ENCODE measurements at places on chromosomes 6 and 20.

- no peak overlapping the region for H3K4me3 ChIP-seq
- H3K27me3 ChIP-seq, result peaks cover 3% of the 10 kb centered on the region
- no peaks in the 10 kb centered on the region for H3K4me1 ChIP-seq
- H3K27ac ChIP-seq, result no peak overlapping the region
Observed at GRCh38 chr6:169839898-169840631, 88.6 kb downstream of the ERMARD start.

GRCh38 chr6:71258078-71258866 is 30.3 kb upstream of the OGFRL1 start:
- H3K27ac ChIP-seq, result no peak overlapping the region
- no peak overlapping the region for H3K4me3 ChIP-seq
- no peak for DNase-seq
- no peaks in the 10 kb centered on the region for H3K36me3 ChIP-seq
- H3K4me1 ChIP-seq, result peaks cover 2% of the 10 kb centered on the region

- no peaks in the 10 kb centered on the region for H3K27me3 ChIP-seq
- H3K4me3 ChIP-seq, result no peak overlapping the region
- H3K4me1 ChIP-seq, result peaks cover 6% of the 10 kb centered on the region
- no peaks in the 10 kb centered on the region for H3K36me3 ChIP-seq
- no peak for DNase-seq
Observed at GRCh38 chr6:117684749-117685148, 9.5 kb downstream of the NUS1 start.

DNA sequence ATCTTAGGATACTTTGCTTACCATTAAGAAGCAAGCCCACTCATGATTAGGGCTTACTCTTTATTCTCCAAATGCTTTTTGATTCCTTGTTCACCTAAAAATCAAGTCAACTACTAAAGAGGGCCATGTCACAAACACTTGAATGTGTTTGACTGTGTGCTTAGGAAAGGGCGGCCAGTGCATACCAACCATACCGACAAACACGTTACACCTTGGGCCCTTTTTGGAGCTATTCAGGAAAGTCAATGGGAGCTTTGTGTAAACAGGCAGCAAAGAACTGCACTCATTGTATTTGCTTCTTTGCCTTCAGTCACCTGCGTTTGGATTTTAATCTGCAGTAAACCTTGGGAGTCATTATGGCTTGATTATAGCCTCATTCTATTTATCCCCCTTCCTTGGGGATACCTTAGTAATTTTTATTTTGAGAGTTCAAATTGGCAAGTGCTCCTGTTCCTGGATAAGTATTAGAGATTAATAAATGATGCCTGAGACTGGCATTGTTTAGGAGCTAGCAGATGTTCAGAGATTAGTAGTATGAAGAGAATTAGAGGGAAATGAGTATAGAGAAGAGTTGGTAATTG is 102.6 kb upstream of the HDGFL1 start:
- peaks cover 2% of the 10 kb centered on the region for H3K4me1 ChIP-seq
- H3K36me3 ChIP-seq, result no peaks in the 10 kb centered on the region
- no peak overlapping the region for H3K27ac ChIP-seq
- no peak for DNase-seq

- H3K27ac ChIP-seq, result no peak overlapping the region
- peaks cover 16% of the 10 kb centered on the region for H3K27me3 ChIP-seq
- DNase-seq, result no peak
- H3K36me3 ChIP-seq, result no peaks in the 10 kb centered on the region
Observed at GRCh38 chr6:34486106-34486740, 20.3 kb downstream of the PACSIN1 start.

- H3K27ac ChIP-seq, result no peak overlapping the region
- no peaks in the 10 kb centered on the region for H3K36me3 ChIP-seq
- H3K27me3 ChIP-seq, result no peaks in the 10 kb centered on the region
- DNase-seq, result no peak
- no peaks in the 10 kb centered on the region for H3K4me1 ChIP-seq
Observed at GRCh38 chr6:5976811-5977210, 29.9 kb downstream of the NRN1 start.

DNA sequence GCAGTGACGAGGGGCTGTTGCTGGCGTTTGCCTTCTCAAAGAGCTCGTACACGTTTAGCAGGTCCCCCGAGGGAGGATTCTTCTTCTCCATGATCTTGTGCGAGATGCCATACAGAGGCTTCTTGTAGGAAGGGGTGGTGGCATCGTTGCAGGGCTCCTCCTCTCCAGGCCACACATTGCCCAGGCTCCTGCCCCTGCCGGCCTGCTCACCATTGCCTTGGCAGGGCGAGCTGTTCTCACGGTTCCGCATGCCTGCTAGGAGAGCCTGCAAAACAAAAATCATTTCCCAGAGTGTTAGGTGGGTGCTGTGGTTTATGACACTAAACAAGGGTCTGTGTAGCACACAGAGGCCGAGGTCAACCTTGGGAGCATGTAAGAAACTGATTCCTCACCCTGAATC is 42.7 kb downstream of the MTRES1 start:
- no peak overlapping the region for H3K27ac ChIP-seq
- peaks cover 6% of the 10 kb centered on the region for H3K36me3 ChIP-seq
- no peaks in the 10 kb centered on the region for H3K27me3 ChIP-seq
- DNase-seq, result no peak
- H3K4me1 ChIP-seq, result no peaks in the 10 kb centered on the region
- H3K4me3 ChIP-seq, result no peak overlapping the region

- no peak for DNase-seq
- H3K27ac ChIP-seq, result no peak overlapping the region
- no peak overlapping the region for H3K4me3 ChIP-seq
- no peaks in the 10 kb centered on the region for H3K36me3 ChIP-seq
- H3K4me1 ChIP-seq, result no peaks in the 10 kb centered on the region
Observed at GRCh38 chr20:15012566-15012965, 675.2 kb upstream of the FLRT3 start.

GRCh38 chr6:27311806-27312145 is 297 bp downstream of the POM121L2 start:
- H3K4me1 ChIP-seq, result no peaks in the 10 kb centered on the region
- no peak for DNase-seq

DNA sequence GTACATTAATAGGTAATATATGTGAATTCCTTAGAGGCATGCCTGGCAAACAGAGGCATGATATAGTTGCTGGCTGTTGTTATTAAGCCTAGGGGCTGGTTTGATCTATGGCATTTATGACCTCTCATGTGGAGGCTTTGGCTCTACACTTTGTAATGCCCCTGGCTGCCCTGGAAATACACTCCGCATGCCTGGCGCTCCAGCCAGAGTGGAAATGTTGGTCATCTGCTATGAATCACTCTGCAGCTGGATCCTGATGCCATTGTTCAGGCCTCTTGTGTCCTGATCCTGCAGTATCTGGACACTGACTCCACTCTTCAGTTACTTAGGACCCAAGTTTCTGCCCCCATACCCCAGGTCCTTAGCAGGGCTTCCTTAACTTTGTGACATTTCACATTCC is 200.5 kb upstream of the PCSK2 start:
- no peaks in the 10 kb centered on the region for H3K36me3 ChIP-seq
- H3K27ac ChIP-seq, result 0 out of 2 replicates have a peak overlapping the region, but pooled peaks have one; percentile 6
- no peak overlapping the region for H3K4me3 ChIP-seq
- H3K4me1 ChIP-seq, result peaks cover 18% of the 10 kb centered on the region
- peak; percentile 43 for DNase-seq

DNA sequence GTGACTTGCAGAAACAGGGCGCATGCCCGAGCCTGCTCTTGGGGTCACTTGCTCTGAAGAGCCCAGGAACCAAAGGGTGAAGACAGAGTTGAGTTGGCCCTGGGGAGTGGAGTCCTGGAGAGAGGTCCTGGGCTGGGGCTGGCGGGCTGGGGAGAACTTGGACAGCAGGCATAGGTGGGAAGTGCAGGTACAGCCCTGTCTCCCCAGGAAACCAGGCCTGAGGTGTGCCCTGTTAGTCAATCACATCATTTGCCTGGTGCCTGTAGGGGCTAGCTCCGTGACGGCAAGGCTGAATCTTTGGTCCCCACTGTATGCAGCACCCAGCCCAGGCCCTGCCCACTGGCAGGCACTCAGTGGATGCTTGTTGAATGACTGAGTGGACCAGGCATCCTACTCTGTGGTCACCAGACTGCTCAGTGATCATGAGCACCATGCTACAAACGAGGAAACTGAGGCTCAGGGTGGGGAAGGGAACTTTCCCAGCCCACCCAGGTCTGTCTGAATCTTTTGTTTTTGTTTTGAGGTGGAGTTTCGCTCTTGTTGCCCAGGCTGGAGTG is 15.6 kb upstream of the NOL4L start:
- no peaks in the 10 kb centered on the region for H3K4me1 ChIP-seq
- H3K36me3 ChIP-seq, result no peaks in the 10 kb centered on the region
- no peak overlapping the region for H3K27ac ChIP-seq
- no peak for DNase-seq
- H3K27me3 ChIP-seq, result peaks cover 30% of the 10 kb centered on the region
- no peak overlapping the region for H3K4me3 ChIP-seq

GRCh38 chr6:141965016-141965545 is 167.6 kb upstream of the GJE1 start:
- no peak overlapping the region for H3K27ac ChIP-seq
- DNase-seq, result no peak
- H3K36me3 ChIP-seq, result no peaks in the 10 kb centered on the region
- no peaks in the 10 kb centered on the region for H3K4me1 ChIP-seq
- H3K27me3 ChIP-seq, result no peaks in the 10 kb centered on the region

GRCh38 chr6:10081075-10081474 is 333.8 kb downstream of the TFAP2A start:
- H3K27me3 ChIP-seq, result no peaks in the 10 kb centered on the region
- no peak overlapping the region for H3K4me3 ChIP-seq
- H3K36me3 ChIP-seq, result no peaks in the 10 kb centered on the region
- H3K4me1 ChIP-seq, result no peaks in the 10 kb centered on the region
- no peak for DNase-seq

- H3K4me1 ChIP-seq, result peaks cover 7% of the 10 kb centered on the region
- H3K27me3 ChIP-seq, result no peaks in the 10 kb centered on the region
- no peak overlapping the region for H3K4me3 ChIP-seq
- no peak overlapping the region for H3K27ac ChIP-seq
- no peak for DNase-seq
Observed at GRCh38 chr20:21228511-21228910, 74.6 kb upstream of the XRN2 start.

GRCh38 chr6:54865091-54865631 is 18.6 kb downstream of the FAM83B start:
- DNase-seq, result no peak
- H3K4me1 ChIP-seq, result no peaks in the 10 kb centered on the region
- H3K27ac ChIP-seq, result no peak overlapping the region
- H3K4me3 ChIP-seq, result no peak overlapping the region
- no peaks in the 10 kb centered on the region for H3K36me3 ChIP-seq

- H3K27ac ChIP-seq, result no peak overlapping the region
- H3K4me3 ChIP-seq, result no peak overlapping the region
- no peaks in the 10 kb centered on the region for H3K27me3 ChIP-seq
- peak; percentile 41 for DNase-seq
Observed at GRCh38 chr6:165618241-165618640, 44.8 kb downstream of the PDE10A start.

- H3K27me3 ChIP-seq, result no peaks in the 10 kb centered on the region
- no peaks in the 10 kb centered on the region for H3K36me3 ChIP-seq
- no peak overlapping the region for H3K27ac ChIP-seq
- no peak for DNase-seq
- no peaks in the 10 kb centered on the region for H3K4me1 ChIP-seq
Observed at GRCh38 chr20:18985551-18985950, 172.0 kb downstream of the SCP2D1 start.

DNA sequence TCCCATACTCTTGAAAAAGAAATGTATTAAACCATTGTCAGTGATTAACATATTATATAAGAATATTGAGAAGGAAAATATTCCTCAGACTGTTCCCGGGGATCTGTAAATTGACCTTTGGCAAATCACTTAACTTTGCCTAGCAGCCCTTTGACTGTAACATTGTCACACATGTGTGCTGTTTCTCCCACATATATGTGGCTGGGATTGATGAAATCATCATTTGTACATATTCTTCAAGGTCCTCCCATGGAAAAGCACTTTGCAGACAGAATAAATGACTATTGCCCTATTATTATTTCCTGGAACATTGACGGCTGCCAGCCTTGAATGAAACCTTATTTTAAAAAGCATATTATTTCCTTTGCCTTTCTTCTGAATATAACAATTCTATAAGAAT is 36.4 kb upstream of the TRERF1 start:
- no peak overlapping the region for H3K4me3 ChIP-seq
- H3K36me3 ChIP-seq, result no peaks in the 10 kb centered on the region
- DNase-seq, result no peak
- no peak overlapping the region for H3K27ac ChIP-seq
- no peaks in the 10 kb centered on the region for H3K27me3 ChIP-seq

DNA sequence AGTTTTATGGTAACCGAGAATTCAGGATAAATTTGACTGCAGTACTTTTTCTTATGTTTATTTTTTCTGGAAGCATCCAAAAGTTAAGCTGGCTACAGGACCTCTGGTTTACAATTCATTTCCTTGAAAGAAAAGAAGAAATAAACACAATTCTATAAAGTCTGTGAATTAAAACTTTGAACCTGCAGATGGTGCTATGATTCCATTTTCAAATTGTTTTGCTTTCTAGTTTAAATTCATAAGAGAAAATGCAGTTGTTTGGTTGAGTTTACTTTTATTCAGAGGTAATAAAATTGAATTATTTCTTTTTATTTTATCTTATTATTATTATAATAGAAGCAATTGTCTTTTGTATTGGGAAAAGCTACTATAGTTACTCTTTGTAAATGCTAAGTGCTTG is 1.8 kb upstream of the VIP start:
- H3K36me3 ChIP-seq, result no peaks in the 10 kb centered on the region
- peak; percentile 33 for DNase-seq
- H3K27ac ChIP-seq, result no peak overlapping the region

- H3K27ac ChIP-seq, result no peak overlapping the region
- H3K4me1 ChIP-seq, result no peaks in the 10 kb centered on the region
- no peaks in the 10 kb centered on the region for H3K27me3 ChIP-seq
Observed at GRCh38 chr20:8334641-8335040, 202.6 kb downstream of the PLCB1 start.

DNA sequence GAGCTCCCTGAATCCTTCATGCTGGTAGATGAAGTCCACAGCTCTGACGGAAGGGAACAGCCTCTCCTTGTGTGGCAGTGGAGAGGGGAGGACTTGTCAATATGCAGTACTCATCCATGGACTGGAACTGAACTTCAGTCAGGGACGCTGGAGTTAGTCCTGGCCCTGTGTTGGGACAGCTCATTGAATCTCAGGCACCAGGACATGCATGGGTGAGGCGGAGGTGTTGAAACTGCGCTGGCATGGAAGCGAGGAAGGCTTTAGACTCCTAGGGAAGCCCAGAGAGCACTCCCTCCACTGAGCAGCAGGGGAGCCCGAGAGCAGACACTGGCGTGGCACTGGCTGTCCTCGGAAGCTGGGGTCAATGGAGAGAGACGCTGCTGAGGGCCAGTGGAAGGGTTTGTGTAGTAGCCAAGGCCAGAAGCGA is 161.3 kb upstream of the GGTLC1 start:
- no peak overlapping the region for H3K4me3 ChIP-seq
- H3K36me3 ChIP-seq, result no peaks in the 10 kb centered on the region
- no peaks in the 10 kb centered on the region for H3K4me1 ChIP-seq
- no peak overlapping the region for H3K27ac ChIP-seq

DNA sequence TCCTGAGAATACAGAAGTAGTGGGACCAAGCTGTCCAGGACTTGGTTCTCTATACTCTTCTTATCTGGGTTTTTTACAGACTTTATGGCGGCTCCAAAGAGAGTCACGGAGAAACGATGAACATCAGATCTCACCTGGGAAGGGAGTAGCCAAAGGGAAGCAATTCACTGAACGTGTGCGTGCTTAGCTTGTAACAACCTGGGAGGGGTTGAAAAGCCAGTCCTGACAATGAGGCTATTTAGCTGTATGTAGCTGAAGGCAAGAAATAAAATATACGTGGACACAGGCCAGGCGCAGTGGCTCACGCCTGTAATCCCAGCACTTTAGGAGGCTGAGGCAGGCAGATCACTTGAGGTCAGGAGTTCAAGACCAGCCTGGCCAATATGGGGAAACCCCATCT is 18.2 kb upstream of the RBL1 start:
- H3K4me3 ChIP-seq, result no peak overlapping the region
- DNase-seq, result no peak
- no peaks in the 10 kb centered on the region for H3K4me1 ChIP-seq
